Activated CD4-positive, alpha-beta T cell treated with anti-CD3 and anti-CD28 coated beads for 4 hours (primary cell): ENCODE measurements at places on chromosomes 7 and 10.

GRCh38 chr7:30634193-30634626 lies 39.5 kb downstream of the GARS1 start:
- DNase-seq: no peak

- no peak for DNase-seq
These were observed 52.5 kb downstream of the DGKB start for GRCh38 chr7:14850039-14850438.

DNA sequence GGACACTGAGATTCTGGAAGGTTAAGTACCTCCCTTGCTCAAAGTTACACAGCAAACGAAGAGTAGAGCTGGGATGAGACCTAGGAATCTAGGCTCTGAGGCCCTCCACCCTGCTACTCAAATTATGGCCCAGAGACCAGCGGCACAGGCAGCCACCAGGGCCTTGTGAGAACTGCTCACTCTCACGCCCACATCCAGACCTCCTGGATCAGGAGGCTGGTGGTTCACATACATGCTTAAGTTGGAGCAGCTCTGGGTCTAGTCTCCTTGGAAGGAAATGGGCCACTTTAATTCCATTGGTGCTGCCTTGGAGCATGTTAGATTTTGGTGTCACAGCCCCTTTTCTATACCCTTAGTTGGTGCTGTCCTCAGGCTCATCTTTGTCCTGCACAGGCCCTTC lies 41.9 kb downstream of the ADRA2A start:
- no peak for DNase-seq

DNA sequence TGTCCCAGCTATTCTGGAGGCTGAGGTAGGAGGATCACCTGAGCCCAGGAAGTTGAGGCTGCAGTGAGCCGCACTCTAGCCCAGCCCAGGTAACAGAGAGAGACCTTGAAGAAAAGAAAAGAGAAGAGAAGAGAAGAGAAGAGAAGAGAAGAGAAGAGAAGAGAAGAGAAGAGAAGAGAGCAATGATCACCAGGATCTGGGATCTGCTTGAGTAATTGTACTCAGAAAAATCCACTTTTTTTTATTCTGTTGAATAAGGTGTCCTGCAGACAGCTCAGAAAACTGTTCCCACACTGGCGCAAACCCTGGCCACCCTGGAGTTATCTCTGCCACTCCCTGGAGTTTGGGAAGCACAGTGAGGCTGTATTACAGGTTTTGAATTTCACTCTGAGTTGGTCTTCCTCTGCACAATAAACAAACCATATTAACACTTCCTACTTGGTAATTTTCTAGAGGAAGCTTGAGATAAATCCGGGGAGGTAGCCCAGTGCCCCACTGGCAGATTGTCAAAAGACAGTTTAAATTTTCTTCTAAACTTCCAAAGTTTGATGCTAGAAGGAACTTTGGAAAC lies 9.6 kb upstream of the OAT start:
- no peak for DNase-seq

DNA sequence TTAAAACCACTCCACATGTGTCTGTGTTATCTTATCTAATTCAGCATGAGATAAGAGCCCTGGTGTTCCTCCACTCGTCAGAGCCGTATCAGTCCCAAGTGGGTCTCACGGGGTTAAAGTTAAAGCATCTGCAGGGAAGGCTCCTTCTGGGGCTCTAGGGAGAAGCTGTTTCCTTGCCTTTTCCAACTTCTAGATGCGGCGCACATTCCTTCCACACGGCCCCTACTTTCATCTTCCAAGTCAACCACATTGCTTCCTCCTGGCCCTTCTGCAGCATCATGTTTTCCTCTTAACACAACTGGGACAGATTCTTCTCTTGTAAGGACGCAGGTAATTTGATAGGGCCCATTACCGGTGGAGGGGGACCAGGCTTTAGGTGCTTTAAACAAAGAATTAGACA lies 620.1 kb upstream of the DPP6 start:
- no peak for DNase-seq

GRCh38 chr7:18276380-18276779 lies 219.2 kb upstream of the HDAC9 start:
- no peak for DNase-seq

DNA sequence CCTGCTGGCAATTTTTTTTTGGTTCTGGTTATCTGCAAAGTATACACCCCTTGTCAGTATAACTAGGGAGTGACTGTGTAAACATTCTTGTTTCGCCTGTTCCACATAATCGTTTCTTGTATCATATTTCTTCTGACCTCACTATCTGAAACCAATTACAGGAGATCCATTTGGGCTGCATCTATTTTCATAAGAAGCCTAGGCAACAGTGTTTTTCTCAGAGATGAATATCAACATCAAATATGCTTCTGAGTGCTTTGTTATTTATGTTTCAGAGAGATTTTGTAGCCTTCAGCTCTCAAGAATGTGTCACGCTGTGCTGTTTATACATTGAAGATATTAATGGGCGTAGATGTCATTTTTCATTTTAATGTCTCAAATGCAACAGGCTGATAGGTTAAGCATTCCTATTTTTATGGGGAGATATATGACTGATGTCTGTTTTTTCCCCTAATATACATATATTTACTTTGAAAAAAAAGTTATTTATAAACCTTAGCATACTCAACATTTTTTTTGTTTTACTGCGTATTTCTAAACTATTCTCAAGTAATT lies 115.5 kb downstream of the FOXP2 start:
- DNase-seq: no peak
